ENCODE measurements at places on chromosomes 11 and 22. TPM values are rescaled to one million over a fixed set of nuclear protein-coding genes. Genes with fewer than 3 reads are reported as not detected.

- no peak overlapping the region for H3K4me3 ChIP-seq
- peaks cover 5% of the 10 kb centered on the region for H3K4me1 ChIP-seq
- no peaks in the 10 kb centered on the region for H3K36me3 ChIP-seq
- H3K27ac ChIP-seq: no peak overlapping the region
- no peak for DNase-seq
These were observed 25.1 kb downstream of the LGR4 start for GRCh38 chr11:27447288-27448183.

DNA sequence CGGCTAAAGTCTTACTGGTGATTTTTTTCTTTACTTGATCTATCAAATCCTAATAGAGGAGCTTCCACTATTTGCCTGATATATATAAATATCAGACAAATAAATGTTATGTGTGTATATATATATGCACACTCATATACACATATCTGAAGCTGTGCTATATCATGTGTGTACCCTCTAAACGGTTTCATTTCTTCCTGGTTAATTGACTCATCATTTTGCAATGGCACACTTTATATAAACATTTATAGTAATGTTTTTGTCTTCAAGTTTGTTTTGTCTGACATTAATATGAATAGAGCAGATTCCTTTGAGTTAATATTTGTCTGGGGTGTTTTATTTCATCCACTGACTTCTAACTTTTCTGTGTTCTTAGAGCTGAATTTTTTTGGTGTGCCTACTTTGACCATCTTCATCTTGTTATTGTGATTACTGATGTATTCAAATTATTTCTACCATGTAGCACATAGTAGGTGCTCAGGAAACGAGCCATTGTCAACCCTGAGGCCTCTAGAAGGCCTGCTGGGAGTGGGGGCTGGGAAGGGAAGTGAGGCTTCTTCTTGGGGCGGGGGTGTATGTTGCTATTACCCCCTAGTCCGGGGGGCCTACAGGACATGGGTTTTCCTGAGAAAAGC, 82.6 kb downstream of the LRRC32 start:
- no peaks in the 10 kb centered on the region for H3K27me3 ChIP-seq
- DNase-seq: no peak
- no peaks in the 10 kb centered on the region for H3K36me3 ChIP-seq
- H3K4me1 ChIP-seq: no peaks in the 10 kb centered on the region

TNNI2 gene
- total RNA-seq: not detected

- no peaks in the 10 kb centered on the region for H3K36me3 ChIP-seq
- no peak overlapping the region for H3K4me3 ChIP-seq
- peak overlapping the region; percentile 45 for H3K27ac ChIP-seq
- DNase-seq: no peak
These were observed 2.3 kb upstream of the SMPD1 start for GRCh38 chr11:6387811-6388599.

SLC17A6 gene
- not detected for total RNA-seq

DNA sequence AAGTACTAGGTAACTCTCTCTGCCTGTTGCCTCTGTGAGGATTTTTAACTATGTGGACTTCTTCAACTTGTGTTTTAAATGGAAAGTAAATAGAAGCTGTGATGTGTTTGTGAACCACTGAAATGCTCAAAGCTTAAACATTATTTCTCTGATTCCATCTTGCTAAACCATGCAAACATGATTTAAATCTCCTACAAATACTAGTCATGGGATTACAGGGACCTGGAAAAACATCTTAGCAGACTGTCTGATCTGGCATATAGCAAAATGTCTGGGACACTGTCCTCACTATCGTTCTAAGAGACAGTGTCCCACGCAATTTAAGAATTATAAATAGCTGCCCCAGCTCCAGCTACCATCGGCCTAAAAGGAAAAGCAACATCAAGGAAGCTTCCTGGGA, 914.5 kb upstream of the FAT3 start:
- H3K4me1 ChIP-seq: no peaks in the 10 kb centered on the region
- no peaks in the 10 kb centered on the region for H3K27me3 ChIP-seq
- no peaks in the 10 kb centered on the region for H3K36me3 ChIP-seq
- DNase-seq: no peak
- no peak overlapping the region for H3K4me3 ChIP-seq
- H3K27ac ChIP-seq: no peak overlapping the region

GRCh38 chr11:102177974-102178631, 67.9 kb downstream of the YAP1 start:
- no peaks in the 10 kb centered on the region for H3K36me3 ChIP-seq
- H3K27ac ChIP-seq: no peak overlapping the region
- DNase-seq: peak; percentile 37

DNA sequence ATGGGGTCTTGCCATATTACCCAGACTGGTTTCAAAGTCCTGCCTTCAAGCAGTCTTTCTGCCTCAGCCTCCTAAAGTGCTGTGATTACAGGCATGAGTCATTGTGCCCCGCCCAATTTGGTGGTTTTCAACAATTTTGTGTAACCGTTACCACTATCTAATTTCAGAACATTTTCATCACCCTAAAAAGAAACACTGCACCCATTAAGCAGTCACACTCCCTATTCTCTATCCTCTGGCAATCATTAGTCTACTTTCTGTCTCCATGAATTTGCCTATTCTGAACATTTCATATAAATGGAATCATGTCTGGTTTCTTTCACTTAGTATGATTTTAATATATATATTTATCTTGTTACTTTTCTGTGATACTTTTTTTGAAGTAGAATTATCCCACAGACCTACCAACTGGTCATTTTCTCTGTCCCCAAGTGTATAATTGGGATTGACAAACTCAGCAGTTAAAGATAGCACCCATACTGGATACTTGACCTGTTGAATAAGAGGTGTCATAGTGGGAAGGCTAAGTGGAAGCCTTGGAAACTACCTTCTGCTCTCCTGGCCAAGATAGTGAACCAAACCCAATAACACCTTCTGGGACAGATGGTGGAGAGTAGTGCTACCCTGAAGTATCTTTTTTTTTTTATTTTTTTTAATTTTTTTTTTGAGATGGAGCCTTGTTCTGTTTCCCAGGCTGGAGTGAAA, 64.8 kb downstream of the STIM1 start:
- peaks cover 2% of the 10 kb centered on the region for H3K4me1 ChIP-seq
- no peaks in the 10 kb centered on the region for H3K36me3 ChIP-seq
- DNase-seq: no peak
- no peak overlapping the region for H3K27ac ChIP-seq

NNMT gene
- total RNA-seq: 129 TPM

TMEM138 gene
- total RNA-seq: 22.5 TPM

DNA sequence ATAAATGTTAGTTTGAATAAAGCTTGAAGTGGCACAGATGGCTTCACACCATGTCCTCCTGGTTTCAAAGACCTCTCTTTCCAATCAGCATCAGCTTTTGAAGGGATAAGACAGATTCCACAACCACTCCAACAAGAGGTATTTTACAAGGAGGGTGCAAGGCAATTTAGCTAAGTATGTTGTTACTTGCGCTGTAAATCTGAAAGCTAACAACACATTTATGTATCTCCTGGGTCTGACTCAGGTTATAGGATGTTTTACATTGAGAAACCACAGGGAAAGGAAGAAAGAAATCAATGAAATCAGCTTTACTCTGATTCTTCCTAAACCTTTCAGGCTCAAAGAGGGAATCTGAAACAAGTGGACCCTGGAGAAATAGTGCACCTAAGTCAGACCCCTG, 12.1 kb downstream of the CWC15 start:
- no peak overlapping the region for H3K4me3 ChIP-seq
- H3K27ac ChIP-seq: no peak overlapping the region
- H3K36me3 ChIP-seq: no peaks in the 10 kb centered on the region
- no peak for DNase-seq
- H3K27me3 ChIP-seq: no peaks in the 10 kb centered on the region

- H3K4me1 ChIP-seq: no peaks in the 10 kb centered on the region
- no peak overlapping the region for H3K4me3 ChIP-seq
- no peak for DNase-seq
- no peaks in the 10 kb centered on the region for H3K36me3 ChIP-seq
- H3K27ac ChIP-seq: no peak overlapping the region
These were observed 412.3 kb upstream of the SYN3 start for GRCh38 chr22:33470456-33470855.

- no peaks in the 10 kb centered on the region for H3K36me3 ChIP-seq
- no peaks in the 10 kb centered on the region for H3K27me3 ChIP-seq
- H3K4me1 ChIP-seq: peaks cover 25% of the 10 kb centered on the region
- H3K27ac ChIP-seq: peak overlapping the region; percentile 65
- no peak overlapping the region for H3K4me3 ChIP-seq
These were observed 380.1 kb downstream of the LARGE1 start for GRCh38 chr22:33539902-33540751.

DNA sequence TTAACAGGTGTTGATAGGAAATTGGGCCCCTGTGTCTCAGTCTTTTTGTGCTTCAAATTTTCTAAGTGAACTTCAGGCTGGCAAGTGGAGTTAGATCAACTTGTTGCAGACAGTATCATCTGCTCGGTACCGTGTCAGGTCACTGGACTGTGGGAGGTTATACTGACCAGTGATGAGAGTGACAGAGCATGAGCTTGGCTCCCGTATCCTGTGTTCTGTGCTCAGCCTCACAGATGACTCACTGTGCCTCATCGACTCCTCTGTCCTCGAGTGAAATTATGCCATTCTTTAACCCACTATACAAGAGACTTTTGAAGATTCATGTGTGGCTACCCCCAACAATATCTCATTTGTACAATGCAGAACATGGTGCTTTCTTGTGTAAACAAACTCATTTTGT, 7.9 kb downstream of the GRAP2 start:
- no peaks in the 10 kb centered on the region for H3K4me1 ChIP-seq
- no peaks in the 10 kb centered on the region for H3K27me3 ChIP-seq
- H3K4me3 ChIP-seq: no peak overlapping the region

DNA sequence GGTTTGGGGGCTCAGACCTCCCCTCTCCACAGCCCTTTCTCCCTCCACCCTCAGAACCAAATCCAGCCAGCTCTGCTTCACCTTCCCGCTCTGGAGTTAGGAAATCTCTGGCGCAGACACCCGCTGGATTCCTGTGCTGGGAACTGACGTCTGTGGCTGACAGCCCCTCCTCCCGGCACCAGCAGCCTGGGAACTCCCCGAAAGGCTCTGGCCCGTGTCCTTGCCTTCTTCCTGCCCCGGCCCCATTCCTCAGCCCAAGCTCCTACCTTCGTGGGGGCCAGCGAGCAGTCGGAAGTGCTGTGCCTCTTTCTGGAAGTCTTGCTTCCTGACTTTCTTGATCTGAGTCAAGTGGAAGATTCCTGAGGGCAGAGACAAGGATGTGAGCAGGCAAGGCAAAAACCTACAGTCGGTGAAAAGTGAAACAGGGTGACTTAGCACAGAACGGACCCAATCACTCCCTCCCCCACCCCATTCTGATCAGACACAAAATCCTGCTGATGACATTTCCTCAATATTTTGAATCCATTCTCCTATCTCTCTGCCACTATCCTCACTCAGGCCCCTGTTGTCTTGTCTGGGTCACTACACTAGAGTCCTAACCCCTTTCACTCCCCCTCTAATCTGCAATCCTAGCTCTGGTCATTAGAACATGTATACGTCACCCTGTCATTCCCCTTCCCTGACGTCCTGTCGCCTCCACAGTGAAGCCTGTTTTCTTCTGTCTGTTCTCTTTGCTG, 34.1 kb downstream of the CHRDL2 start:
- peak; percentile 90 for DNase-seq
- H3K4me1 ChIP-seq: peaks cover 12% of the 10 kb centered on the region
- no peaks in the 10 kb centered on the region for H3K27me3 ChIP-seq
- peak overlapping the region; percentile 10 for H3K4me3 ChIP-seq
- H3K36me3 ChIP-seq: no peaks in the 10 kb centered on the region

DNA sequence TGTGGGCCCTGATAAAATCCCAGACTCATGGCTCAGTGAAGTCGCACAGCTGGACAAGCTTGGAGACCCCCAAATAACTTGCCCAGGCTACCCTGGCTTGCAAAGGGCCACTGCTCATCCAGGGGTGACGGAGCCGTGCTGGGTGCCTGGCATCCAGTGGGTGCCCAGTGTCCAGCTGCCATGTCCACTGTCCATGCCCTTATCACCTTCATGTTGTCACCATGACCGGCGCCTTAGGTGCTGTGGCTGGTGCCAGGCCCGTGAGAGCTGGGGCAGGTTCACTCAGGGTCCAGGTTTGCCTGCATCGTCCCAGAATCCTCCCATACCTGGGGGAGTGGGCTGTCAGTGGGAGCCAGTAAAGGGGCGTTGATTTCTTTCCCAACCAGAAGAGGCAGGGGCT, 57.4 kb downstream of the LRP5 start:
- peaks cover 17% of the 10 kb centered on the region for H3K4me1 ChIP-seq
- H3K4me3 ChIP-seq: no peak overlapping the region
- H3K36me3 ChIP-seq: no peaks in the 10 kb centered on the region
- H3K27me3 ChIP-seq: no peaks in the 10 kb centered on the region
- no peak for DNase-seq

CTSW gene
- 0.30 TPM for total RNA-seq

DNA sequence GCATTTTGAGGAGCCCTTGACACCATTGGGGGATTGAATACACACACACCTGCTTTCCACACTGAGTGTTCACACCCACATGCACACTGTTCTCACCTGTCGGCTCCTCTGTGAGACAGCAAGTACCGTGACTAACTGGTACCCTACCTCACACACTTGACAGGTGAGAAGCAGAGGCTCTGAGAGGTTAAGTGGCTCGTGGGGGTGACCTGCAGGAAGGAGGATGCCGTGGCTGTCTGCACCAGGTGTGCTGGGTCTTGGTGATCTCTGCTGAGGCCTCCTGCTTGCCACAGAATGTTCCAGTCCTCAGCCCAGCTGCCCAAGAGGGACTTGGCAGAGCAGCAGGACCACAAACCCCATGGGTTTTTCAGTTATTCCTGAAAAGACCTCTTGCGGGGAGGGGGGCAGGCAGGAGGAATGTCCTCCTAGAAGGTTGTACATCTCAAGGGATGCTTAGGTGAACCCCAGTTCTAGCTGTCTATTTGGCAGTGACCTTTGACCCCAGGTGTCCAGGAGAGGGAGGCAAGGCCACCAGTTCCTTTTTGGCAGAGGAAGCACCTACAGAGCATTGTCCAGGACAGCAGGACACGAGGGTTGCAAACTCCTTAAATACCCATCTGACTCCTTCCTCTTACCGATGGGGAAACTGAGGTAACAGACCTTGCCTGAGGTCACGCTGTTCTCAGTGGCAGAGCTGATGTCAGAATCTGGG, 66.0 kb downstream of the SHISAL1 start:
- no peak overlapping the region for H3K27ac ChIP-seq
- H3K27me3 ChIP-seq: no peaks in the 10 kb centered on the region
- no peaks in the 10 kb centered on the region for H3K36me3 ChIP-seq
- no peak overlapping the region for H3K4me3 ChIP-seq
- DNase-seq: no peak

DNA sequence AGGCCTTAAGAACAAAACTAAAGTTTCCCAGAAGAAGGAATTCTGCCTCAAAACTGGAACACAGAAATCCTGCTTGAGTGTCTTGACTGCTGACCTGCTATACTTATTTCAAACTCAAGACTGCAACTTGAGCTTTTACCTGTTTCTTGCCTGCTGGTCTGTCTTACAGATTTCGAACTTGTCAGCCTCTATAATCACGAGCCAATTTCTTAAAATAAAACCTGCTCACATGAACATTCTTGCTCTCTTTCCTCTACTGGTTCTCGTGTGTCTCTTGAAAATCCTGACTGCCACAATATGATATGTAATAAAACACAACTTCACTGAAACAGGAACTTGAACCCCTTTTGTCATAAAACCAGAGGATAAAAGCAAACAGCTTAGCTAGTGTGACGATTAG, 13.9 kb downstream of the PATL1 start:
- no peak overlapping the region for H3K27ac ChIP-seq
- no peaks in the 10 kb centered on the region for H3K4me1 ChIP-seq
- no peaks in the 10 kb centered on the region for H3K27me3 ChIP-seq
- no peak for DNase-seq
- no peaks in the 10 kb centered on the region for H3K36me3 ChIP-seq
- H3K4me3 ChIP-seq: no peak overlapping the region

- H3K4me1 ChIP-seq: peaks cover 18% of the 10 kb centered on the region
- no peak for DNase-seq
- peaks cover 6% of the 10 kb centered on the region for H3K27me3 ChIP-seq
- H3K36me3 ChIP-seq: no peaks in the 10 kb centered on the region
- no peak overlapping the region for H3K4me3 ChIP-seq
- no peak overlapping the region for H3K27ac ChIP-seq
These were observed 5.3 kb upstream of the TYMP start for GRCh38 chr22:50535113-50535512.
